ENCODE measurements at places on chromosomes 4 and X.

DNA sequence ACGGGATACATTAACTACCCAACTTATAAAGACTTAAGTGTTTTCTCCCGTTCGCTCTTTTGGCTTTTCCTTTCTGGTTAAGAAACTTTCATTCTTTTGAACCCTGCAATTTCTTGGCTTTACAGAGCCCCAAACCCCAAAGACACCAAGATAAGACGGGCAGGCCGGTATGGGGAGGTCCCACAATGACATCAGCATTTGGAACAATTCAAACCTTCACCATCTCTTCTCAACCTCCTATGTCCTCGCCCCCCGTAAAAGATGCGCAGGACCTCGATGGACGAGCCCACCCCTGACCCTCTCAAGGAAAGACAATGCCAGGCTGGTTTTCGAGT, 999 bp downstream of the ZNF518B start:
- DNase-seq, result no peak

- DNase-seq, result no peak
Observed at GRCh38 chrX:115372152-115372551, 82.6 kb downstream of the LUZP4 start.

DNA sequence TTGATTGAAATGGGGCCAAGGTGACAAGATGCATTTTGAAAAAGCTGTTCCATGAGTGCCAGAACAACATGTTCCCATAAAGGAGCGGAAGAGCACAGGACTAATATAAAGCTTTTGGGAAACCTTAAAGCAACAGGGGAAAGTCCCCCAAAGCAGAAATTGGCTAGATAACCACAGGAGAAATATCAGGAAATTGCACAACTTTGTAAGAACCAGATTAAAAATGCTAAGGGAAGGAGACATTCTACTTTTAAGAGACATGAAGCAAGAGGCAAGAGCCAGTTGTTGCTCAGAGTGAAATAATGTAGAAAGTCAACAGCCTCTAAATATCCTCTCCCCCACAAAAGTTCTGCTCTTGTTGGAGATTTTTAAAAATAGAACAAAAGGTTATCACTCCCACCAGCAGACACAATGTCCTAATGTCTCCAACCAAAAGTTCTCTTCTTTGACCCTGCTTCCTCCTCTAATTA, 85.2 kb upstream of the LNX1 start:
- no peak for DNase-seq

DNA sequence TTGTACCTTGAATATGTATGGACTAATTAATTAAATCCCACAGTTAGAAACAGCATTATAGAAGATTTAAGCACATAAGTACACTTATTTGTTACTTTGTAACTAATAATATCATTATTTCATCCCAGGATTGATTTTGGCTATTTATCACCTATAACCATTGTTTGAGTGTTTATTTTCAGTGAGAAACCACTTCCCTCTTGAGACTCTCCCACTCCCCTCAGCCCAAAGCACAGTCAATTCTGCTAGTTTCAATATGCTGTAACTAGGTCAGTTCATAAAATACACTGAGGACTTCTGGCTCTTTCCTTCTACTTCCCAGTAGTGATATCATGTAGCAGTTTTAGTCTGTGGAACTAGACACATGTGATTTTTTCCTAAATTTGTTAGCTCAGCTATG, 16.3 kb downstream of the OFD1 start:
- no peak for DNase-seq

DNA sequence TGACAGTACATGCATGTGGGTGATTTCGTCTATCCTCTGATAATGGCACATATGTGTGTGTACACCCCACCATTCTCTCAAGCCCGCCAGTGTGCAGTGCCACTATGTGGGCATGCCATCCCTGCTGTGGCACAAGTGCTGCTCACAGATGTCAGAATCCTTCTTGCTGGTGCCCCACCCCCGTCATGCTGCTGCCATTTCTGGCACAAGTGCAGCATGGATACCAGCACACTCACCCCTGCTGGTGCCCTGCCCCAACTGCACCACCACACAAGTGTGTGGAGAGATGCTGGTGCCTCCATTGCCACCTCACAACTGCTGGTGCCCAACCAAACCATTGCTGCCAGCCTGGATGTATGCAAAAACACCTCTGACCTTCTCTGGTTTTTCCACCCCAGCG, 1133.8 kb downstream of the TECRL start:
- peak; percentile 13 for DNase-seq

- no peak for DNase-seq
Observed at GRCh38 chr4:174389439-174389838, 105.7 kb downstream of the CEP44 start.

DNA sequence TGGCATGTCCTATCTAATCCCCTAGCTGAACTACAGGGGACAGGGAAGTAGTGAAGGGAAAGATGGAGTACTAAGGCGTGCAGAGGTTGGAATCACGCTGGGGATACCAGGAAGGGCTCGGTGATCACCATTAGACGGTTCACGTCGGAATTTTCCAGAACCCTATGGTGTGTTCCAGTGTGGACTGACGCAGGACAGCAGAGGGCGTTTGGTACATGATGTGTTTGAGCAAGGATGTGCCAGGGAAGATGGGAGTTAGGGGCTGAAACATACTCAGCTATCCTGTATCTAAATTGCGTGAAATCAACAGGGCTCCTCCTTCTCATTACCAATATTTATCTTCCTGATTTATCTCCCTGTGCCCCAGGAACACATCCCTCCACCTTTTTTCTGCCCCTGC, 33.7 kb downstream of the PRPS2 start:
- no peak for DNase-seq

- no peak for DNase-seq
Observed at GRCh38 chr4:152462695-152463094, 73.2 kb downstream of the FBXW7 start.

- no peak for DNase-seq
Observed at GRCh38 chr4:165828928-165829327, 44.1 kb upstream of the TLL1 start.

DNA sequence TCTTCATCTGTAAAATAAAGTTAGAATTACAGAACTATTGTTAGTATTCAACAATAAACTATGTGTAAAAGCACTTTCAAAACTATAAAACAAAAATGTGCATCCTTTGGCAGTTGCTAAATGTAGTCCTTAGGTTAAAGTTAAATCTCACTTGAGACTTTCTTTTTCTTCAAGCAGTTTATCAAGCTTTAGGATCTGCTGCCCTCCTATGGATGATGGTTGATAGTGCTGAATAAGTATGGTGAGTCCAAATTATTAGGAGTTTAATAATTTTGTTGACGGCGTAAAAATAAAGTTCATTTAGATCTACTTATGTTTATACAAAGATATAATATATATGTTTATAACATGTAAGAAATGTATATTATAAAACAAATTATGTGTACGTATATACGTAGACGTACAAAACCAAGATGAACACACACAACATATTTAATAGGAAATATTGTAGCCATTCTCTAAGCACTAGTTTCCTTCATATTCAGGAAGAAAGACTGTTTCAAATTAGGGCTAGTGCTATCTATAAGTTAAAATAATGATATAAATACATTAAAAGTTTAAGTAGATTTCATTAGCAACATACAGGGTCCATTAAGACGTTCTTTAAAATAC, 22.3 kb downstream of the UGT2A2 start:
- no peak for DNase-seq

GRCh38 chr4:48899950-48900349, 6.6 kb downstream of the OCIAD2 start:
- DNase-seq, result no peak

DNA sequence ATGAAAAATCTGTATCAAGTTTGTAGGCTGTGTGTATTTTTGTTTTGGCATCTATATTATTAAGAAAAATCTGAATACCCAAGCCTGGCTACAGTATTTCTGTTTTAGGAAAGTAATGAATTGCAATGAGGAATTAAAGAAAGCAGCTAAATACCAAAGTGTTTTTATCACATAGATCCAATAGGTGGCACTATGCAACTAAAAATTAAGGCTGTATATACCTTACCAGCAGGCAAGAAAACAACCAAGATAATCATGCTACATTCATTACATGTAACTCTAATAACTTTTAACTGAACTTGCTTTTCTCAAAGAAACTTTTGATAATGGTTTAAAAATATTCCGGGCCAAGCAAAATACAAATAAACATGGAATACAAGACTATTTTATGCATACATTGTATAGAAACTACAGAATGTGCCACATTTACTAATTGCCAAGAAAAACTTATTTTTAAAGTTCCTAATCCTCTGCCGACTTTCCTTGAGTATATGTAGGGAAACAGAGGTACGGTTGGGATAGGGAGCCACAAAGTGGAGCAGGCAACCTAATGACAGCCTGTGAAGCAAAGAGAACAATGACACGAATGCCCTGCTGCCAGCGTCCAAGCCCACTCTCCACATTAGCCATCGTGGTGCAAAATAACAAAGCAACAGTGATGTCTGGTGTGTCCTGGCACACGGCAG, 63.7 kb downstream of the SEC24D start:
- DNase-seq, result no peak

- no peak for DNase-seq
Observed at GRCh38 chr4:106316773-106317409, 541 bp downstream of the AIMP1 start.

DNA sequence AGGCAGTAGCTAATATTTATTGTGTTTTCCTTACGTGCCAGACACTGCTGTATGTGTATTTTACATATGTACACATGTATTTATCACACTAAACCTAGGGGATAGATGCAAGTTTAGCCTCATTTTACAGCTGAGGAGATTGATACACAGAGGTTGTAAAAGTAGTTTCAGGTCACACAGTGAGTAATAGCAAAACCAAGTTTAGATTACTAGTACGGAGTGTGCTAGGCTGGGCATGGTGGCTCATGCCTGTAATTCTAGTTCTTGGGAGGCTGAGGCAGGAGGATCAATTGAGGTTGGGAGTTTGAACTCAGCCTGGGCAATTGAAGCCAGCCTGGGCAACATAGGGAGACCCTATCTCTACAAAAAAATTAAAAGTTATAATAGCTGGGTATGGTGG, 701.1 kb upstream of the ATOH1 start:
- no peak for DNase-seq

GRCh38 chr4:145533961-145534360, 52.3 kb downstream of the SMAD1 start:
- no peak for DNase-seq

DNA sequence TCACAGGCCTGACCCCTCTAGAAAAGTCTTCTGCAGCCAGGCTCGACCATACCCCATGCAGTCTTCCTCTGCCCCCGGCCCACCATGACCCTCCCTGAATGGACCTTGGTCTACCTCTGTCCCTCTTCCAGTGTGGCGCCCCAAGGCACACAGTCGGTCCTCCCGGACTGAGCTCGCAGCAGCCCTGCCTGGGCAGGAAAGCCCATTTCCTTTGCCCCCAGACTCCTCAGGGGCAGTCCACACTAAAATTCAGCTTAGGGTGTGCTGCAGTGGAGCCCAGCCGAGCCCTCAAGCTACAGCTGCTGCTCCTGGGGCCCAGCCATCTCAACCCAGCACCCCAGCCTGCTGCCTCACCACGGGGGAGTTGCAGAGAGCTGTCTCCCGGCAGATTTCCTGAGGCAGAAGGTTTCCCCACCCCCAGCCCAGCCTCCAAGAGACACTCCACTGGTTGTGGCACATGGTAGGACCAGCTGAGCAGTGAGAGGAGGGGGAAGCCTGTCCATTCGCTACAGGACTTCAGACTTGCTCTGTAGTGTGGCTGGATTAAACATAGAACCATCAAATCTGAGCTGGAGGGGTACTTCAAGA, 37.5 kb upstream of the IQSEC2 start:
- DNase-seq, result no peak

DNA sequence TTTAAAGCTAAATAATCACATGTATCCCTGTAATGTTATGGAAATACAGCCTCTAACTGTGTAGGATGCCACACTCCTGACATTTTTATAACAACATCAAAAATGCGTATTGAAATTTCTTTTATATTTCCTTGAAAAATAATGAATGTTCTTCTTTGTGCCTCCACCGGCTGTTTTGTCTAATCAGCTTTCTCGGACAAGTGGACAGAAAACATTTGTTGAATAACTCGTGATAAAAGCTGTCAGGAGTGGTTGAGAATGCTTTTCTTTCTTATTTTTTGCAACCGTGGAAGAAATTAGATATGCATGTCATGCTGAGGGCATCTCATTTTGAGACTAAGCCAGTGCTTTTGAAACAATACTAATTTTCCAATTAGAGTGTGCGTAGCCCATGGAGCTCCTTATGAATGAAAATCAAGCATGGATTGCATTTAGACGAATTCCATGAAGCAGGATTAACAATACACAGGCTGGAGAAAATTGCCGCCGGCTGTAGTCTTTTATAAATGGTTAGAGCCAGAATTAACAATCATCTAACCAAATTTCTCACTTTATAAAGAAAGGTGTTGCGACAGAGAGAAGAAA, 614.5 kb upstream of the LCORL start:
- DNase-seq, result no peak

GRCh38 chr4:14650127-14650526, 352.2 kb upstream of the CPEB2 start:
- no peak for DNase-seq

DNA sequence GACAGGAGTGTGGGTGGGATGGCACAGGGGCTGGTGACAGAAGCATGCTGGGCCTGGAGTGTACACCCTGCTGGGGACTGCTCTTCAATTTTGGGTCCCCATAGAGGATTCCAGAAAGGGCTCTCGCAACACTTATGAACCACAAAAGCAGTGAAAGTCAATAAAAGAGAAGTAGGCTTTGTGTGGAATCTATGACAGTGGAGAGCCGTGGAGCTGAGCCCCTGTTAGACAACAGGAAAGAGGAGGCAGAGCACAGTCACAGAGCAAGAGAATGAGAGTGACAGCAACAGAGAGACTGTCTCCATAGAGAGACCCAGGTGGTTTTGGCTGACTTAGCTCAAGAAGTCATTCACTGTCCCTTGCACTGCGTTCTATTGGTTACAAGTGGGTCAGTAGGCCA, 135.1 kb upstream of the ATP6AP2 start:
- DNase-seq, result no peak

GRCh38 chr4:36771411-36772153, 473.0 kb upstream of the NWD2 start:
- peak; percentile 1 for DNase-seq

GRCh38 chr4:123397144-123398065, 810 bp downstream of the SPRY1 start:
- peak; percentile 85 for DNase-seq

DNA sequence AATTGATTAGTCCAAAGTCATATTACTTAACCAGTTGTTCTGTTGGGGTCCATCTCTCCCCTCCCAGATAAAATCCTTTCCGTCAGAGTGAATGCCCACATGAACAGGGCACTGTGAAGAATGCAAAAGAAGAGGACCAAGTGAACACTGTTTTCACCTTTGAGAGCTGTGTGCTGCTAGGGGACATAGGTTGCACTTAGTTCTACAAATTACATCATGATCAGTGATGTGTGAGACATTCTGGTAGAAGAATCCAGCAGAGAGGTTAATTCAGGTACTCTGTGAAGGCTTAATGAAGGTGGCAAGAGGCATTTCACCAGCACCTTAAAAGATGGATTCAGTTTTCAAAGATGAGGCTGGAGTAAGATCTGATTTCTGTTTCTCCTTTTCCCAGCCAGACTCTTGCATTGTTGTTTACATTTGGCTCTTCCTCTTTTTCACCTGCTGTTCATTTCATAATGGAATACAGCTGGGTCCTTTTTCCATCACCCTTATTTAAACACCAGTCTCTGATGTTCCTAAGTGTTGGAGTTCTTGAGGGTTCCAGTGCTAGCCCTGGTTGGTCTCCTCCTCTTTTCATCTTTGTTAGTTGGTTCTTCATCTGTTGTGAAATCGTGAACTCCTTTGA, 10.9 kb downstream of the GAB1 start:
- no peak for DNase-seq
